Motor neuron (in vitro differentiated cells): ENCODE measurements at places on chromosomes 1 and 21. TPM values are rescaled to one million over a fixed set of nuclear protein-coding genes. Genes with fewer than 3 reads are reported as not detected.
A peak's percentile ranks its signal among the peaks of the same experiment; 100 is the strongest.

GRCh38 chr1:204390751-204391466 is 20.7 kb downstream of the PPP1R15B start:
- ATAC-seq = no peak

DNA sequence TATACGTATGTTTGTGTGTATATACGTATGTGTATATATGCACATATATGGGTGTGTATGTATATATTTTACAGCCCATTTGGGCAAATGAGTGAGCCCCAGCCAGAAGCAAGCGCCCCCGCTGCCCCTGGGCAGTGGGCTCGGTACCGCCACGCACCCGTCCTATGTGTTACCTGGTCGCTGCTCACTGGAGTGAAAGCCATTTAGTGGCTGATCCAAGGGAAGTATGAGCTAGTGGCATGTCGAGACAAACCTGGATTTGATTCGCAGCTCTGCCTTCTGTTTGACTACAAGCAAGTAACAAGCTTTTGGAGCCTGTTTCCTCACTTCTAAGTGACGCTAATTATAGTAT is 35.8 kb upstream of the JAK1 start:
- ATAC-seq = no peak

DNA sequence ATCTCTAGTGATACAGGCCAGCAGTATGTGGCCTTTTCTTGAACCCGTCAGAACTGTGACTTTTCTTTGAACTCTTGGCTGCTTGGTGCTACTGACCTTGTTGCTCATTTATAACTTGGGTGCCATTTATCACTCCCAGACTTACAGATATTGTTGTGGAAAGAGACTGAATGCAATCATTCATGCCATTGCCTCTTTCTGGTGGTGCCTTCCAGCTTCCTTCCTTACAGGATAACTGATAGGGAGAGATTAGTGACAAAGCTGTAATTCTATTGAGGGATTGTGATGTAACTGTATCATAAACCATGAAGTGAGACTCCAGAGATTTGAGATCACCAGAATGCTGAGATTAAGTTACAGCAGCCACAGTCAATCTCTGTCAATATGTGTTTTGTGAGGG is 256.5 kb downstream of the USP25 start:
- ATAC-seq = peak; percentile 98

GRCh38 chr1:229043115-229043514 is 227.8 kb upstream of the RAB4A start:
- no peak for ATAC-seq

DNA sequence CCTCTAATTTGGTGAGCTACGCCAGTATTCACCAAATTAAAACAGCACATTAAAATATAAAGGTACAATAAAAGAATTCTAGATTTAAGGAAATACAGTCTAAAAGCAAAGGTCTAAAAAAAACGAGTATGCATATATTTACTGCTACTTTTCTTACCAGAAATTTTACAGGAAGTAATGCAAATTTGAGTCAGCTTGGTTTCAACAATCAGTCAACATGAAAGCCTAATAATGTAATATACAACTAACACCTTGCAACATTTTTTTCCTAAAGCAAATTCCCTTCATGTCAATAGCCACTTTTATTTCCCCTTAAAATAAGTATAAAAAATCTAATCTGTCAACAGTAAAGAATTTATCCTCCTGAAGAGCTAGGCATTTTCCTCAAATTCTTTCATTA is 11.9 kb downstream of the PTP4A2 start:
- no peak for ATAC-seq

Gene UBASH3A
- total RNA-seq = not detected in 2 replicates

Gene LAMC1
- total RNA-seq = 264 and 275 TPM in 2 replicates

- no peak for ATAC-seq
Measured at GRCh38 chr1:231515748-231516147, 12.7 kb upstream of the TSNAX start.

DNA sequence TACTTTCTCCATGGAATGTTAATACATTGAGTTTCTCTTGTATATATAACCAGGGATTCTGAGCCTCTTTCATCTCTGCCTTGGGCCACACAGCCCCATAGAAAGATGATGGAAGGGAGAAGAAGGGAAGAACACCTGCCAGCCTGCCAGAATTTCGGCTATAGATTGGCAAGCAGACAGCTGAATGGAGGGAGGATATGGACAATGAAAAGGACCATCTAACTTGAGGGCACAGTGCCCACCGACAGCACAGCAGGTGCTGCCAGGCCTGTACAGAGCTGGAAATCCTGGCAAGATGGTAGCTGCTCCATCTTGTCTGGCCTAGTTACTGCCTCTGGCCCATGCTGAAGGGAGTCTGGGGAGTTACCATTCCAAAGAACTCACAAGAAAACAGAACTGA is 244.3 kb downstream of the FGGY start:
- ATAC-seq = no peak

DNA sequence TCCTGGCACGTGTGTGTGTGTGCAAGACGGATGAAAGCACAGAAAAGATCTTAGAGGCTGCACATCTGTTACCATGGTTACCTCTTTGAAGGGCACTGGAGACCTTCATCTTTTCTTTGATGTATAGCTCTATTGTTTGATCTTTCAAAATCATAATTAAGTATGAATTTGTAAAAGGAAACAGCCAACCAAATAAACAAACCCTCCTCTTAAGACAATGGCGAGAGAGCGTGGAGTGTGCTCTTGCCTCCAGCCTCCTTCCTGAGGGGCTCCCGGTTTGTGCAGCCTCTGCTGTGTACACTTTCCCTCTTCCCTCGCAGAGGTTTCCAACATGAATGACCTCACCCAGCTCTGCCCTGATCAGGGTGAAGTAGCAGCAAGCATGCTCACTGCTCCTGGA is 27.9 kb downstream of the CACNA1S start:
- no peak for ATAC-seq

DNA sequence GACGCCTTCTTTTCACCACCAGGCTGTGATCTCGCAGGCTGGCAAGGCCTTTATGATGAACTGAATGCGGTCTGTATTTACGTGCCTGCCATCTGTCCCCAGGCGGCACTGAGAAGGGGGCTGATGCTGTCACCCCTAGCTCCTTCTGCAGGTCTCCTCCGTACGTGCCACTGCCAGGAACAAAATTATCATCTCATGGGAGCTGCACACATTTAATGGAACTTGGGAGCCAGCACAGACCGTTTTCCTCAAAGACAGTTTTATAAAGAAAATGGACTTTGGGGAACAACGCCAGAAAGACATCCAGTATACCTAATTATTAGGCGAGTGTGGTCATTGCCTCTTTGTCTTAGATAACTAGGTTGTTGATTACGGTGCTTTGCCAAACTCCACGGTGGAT is 434.5 kb downstream of the KIF26B start:
- ATAC-seq = no peak

DNA sequence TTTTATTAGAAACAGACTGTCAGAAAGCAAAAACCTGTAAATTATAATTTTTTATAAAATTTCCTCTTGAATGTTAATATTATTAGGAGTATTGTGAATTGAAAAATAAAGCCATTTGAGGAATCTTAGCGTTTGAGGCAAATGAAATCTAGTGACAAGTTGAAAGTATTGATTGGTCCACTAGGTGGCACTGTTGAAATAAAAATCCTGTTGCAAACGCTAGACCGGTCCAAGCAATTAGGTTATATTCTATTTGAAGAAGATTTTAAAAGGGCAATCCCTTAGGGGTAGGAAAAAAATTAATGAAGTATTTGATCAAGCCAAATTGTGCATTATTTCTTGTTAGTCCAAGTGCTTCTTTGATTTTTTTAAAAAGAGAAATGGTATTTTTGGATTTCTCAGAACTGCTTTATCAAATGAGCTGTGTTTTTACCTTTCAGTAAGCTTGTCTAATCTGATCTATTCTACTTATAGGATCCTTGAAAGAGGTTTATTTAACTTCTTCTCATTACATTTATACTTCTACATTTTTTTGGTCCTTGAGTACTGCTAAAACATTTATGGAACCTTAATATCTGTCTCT is 57.7 kb downstream of the ATG4C start:
- ATAC-seq = peak; percentile 72

Gene AMPD1
- not detected in 2 replicates for total RNA-seq

DNA sequence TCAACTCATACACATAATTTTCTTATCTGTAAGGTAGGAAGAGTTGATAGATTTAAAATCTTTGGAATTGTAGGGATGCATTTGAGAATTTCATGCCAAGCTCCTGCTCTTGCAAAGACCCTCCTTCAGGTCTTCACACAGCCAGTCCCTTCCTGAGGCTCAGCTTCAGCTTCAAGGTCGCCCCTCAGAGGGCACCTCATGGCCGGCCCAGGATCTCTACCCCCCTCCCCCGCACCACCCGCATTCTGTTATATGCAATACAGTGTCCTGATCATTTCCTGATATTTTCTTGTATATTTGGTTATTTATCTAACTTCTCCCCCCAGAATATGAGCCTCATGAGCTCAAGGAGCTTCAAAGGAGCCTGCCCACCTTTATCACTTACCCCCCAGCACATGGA is 47.0 kb upstream of the BACE2 start:
- ATAC-seq = no peak

GRCh38 chr21:26007951-26008498 is 162.5 kb downstream of the APP start:
- peak; percentile 85 for ATAC-seq

- no peak for ATAC-seq
Measured at GRCh38 chr1:95497566-95497965, 263.6 kb downstream of the RWDD3 start.

GRCh38 chr1:66275083-66275482 is 258.9 kb upstream of the SGIP1 start:
- no peak for ATAC-seq

DNA sequence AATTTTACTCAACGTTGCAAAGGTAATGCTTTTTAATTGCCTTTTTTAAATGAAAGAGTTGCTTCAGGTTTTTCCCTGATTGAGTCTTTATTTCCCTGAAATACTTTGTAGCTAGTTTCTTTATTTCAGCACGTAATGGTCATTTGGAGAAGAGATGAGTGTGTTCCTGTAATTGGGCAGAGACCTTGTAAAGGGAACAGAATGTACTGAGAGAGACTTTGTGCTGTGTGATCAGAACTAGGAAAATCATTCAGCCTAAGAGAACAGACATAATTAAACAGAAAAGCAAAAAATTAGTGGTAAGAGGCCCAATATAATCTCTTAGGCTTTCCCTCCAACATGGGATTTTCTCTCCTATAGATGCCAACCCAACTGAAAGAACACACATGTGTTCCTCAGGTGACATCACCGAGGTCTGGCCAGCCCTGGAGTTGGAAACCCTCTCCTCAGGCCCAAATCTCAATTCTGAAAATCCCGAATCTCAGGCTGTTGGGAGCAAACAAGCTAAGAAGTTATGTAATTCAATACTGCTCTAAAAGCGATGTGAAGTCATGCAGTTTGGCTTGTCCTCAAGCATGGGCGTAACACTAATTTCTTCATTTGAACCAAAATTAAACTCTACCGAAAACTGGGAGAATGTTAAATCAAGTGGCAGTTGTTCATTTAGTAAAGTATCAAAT is 102.0 kb downstream of the TGFB2 start:
- ATAC-seq = no peak

DNA sequence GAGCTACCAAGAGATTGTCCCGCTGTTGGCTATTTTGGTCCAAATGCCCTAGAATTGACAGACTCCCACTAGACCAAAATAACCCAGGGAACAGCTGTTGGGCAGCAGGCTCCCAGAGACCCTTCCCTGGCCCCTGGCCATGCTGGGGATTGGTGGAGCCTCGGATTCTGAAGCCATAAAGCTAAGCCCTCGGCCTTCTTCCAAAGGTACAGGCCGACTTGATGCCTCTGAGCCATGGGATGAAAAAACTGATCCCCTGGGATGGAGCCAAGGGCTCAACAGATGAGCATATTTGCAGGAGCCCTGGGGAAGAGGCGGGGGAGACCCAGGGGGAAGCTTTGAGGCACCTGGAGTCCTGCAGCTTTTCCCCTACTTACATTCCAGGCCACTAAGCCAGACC is 1.0 kb upstream of the LRRC38 start:
- ATAC-seq = no peak

Gene HDGF
- 289 and 324 TPM in 2 replicates for total RNA-seq

DNA sequence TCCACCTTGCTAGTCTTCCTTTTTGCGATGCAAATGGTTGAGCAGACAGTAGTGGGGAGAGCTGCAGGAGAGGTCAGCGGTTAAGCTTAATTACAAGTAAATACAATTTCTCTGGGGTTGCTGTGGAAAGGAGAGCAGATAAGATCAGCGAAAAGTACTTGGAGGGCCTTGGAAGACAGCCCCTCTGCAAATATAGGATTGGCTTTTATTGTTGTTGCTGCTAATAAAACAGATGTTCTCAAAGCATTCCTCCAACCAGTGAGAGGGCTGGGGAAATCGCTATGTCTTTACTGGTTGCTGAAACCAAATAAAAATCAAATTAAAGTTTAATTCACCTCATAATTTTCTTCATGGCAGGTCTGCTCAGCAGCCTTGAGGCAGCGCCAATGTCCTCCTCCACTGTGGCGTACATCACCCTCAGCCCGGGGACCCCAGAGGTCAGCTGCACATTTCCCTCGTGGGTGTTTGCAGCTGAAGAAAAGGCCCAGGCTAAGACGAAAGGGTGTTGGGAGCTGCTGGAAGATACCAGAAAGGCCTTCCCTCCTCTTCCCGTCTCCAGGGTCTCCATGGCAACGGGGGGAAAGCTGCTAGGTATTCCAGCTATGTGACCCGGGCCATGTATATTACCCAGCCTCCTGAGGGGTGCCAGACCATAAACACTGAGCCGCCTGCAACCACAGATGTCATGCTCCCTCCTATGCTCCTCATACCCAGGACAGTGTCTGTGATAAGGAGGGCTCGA is 54.6 kb upstream of the POU2F1 start:
- ATAC-seq = peak; percentile 94

Gene RAB3B
- total RNA-seq = 20.5 and 22.1 TPM in 2 replicates

Gene SMIM1
- 2.0 and 3.1 TPM in 2 replicates for total RNA-seq

- ATAC-seq = no peak
Measured at GRCh38 chr1:223460566-223461189, 67.5 kb downstream of the CCDC185 start.

- no peak for ATAC-seq
Measured at GRCh38 chr21:41377715-41378114, 15.9 kb downstream of the MX2 start.

DNA sequence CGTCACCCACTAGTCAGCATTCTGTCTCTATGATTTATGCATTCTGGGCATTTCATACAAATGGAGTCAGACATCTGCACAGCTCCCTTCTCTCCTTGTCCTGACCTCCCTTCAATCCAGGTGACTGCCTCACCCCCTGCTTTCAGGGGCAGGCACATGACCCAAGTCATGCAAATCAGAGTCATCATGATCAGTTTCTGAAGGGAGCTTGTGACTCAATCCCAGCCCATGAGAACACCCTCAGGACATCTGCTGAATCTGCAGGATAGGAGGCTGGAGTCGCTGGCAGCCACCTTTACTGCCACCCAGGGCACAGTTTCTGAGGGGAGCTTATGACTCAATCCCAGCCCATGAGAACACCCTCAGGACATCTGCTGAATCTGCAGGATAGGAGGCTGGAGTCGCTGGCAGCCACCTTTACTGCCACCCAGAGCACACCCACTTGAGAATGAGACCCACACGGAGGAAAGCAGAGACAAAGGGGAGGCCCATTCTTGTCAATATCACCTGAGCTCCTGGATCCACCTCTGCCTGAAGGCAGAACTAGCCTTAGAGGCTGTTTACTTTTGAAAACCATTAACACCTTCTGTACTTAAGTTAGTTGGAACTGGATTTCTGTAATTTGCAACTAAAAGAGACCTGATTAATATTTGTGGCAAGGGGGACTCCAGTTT is 62.3 kb upstream of the SLC25A33 start:
- peak; percentile 35 for ATAC-seq

GRCh38 chr1:239717097-239717917 is 330.9 kb downstream of the CHRM3 start:
- no peak for ATAC-seq

GRCh38 chr1:208010487-208011071 is 99.7 kb upstream of the CD34 start:
- ATAC-seq = no peak

Gene CCDC181
- total RNA-seq = 23.0 and 27.6 TPM in 2 replicates
